T-helper 1 cell treated with Interleukin-12 subunit alpha and Interleukin-12 subunit beta and Interleukin-4 antibody, amounts not matched to agents 30 ng/mL and 1 ng/mL, for 36 hours (primary cell): ENCODE measurements at places on chromosomes 5 and 9. TPM values are rescaled to one million over a fixed set of nuclear protein-coding genes. Genes with fewer than 3 reads are reported as not detected.

The CHSY3 gene
- not detected in 2 replicates for total RNA-seq

The PTGR1 gene
- total RNA-seq = 0.81 and 1.1 TPM in 2 replicates

The TPPP gene
- 0.02 TPM in 1 of 2 replicates, not detected in the other for total RNA-seq

The C5orf58 gene
- not detected in 2 replicates for total RNA-seq

The FAM169A gene
- total RNA-seq = 4.2 and 6.0 TPM in 2 replicates

The WDR36 gene
- total RNA-seq = 39.6 and 43.0 TPM in 2 replicates

The TAF11L10 gene
- not detected in 2 replicates for total RNA-seq

The KLHL9 gene
- 15.4 and 16.6 TPM in 2 replicates for total RNA-seq

The ANKS6 gene
- total RNA-seq = 6.0 and 6.1 TPM in 2 replicates

The CD14 gene
- 0.51 and 0.56 TPM in 2 replicates for total RNA-seq

The CDH6 gene
- not detected in 2 replicates for total RNA-seq

The TMEM174 gene
- total RNA-seq = not detected in 2 replicates

The KIAA1958 gene
- total RNA-seq = 3.9 and 4.3 TPM in 2 replicates

The RGMB gene
- 0.22 and 0.37 TPM in 2 replicates for total RNA-seq

The SHOC1 gene
- total RNA-seq = not detected in 2 replicates

The OR1J1 gene
- not detected in 2 replicates for total RNA-seq

The CAMK2A gene
- not detected in 2 replicates for total RNA-seq

The FBP1 gene
- total RNA-seq = 0.34 TPM in 1 of 2 replicates, not detected in the other

The FOXD4L5 gene
- total RNA-seq = 0.15 and 0.32 TPM in 2 replicates

The BARX1 gene
- total RNA-seq = 0.17 TPM in 1 of 2 replicates, not detected in the other

The ACER2 gene
- total RNA-seq = 2.4 and 2.8 TPM in 2 replicates

The CD274 gene
- total RNA-seq = 42.1 and 42.6 TPM in 2 replicates

The ANKRD31 gene
- total RNA-seq = 0.12 and 0.29 TPM in 2 replicates

The NFIB gene
- total RNA-seq = 0.05 TPM in 1 of 2 replicates, not detected in the other

The INSL4 gene
- total RNA-seq = not detected in 2 replicates

The HTR1A gene
- total RNA-seq = not detected in 2 replicates

The GARIN3 gene
- total RNA-seq = not detected in 2 replicates

The TTLL11 gene
- 2.8 and 4.2 TPM in 2 replicates for total RNA-seq

The EXOSC3 gene
- 67.8 and 68.9 TPM in 2 replicates for total RNA-seq

The BHMT gene
- not detected in 2 replicates for total RNA-seq

The SAP30L gene
- total RNA-seq = 42.0 and 44.1 TPM in 2 replicates

The SLC45A2 gene
- total RNA-seq = 0.34 TPM in 1 of 2 replicates, not detected in the other
